Stimulated activated CD8-positive, alpha-beta memory T cell treated with anti-CD3 and anti-CD28 coated beads, Interleukin-2, amount 100 ng/mL, for 1 hour (primary cell): ENCODE measurements at places on chromosomes 2 and 18.

GRCh38 chr18:36141576-36141975 lies 11.9 kb downstream of the ELP2 start:
- no peak for DNase-seq

- no peak for DNase-seq
Measured at GRCh38 chr2:111981666-111982065, 73.4 kb upstream of the TMEM87B start.

- no peak for DNase-seq
Measured at GRCh38 chr2:121810959-121811853, 55.8 kb downstream of the TSN start.

GRCh38 chr2:74097574-74097973 lies 50.1 kb downstream of the BOLA3 start:
- no peak for DNase-seq

DNA sequence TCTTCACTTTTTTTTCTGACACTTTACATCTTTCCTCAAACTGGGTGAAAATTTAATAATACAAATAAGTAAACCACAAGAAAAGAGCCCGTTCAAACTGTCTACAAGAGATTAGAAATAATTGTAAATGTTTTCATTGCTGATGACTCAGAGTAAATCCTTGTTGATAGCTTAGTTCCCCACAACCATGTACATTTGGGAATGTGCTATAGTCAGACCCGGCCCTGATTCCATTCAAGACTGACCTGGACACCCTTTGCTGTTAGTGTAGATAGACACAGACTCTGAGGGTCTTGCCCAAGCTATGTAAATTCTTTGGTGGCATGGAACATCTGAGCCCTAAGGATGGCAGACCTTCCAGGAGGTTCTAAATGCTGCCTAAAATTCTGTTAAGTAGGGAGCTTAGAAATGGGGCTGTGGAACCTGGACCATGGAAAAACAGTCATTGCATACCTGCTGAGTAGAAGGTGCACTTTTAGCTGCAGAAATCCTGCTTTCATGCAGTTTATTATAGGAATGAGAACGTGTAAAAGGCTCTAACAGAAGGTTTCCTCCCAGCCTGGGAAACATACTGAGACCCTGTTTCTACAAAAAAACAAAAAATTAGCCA lies 3.7 kb downstream of the MALT1 start:
- DNase-seq = no peak
